Breast epithelium (tissue), 4 donors: ENCODE measurements at places on chromosomes 7 and 10.

GRCh38 chr7:28570970-28571288, 158.6 kb downstream of the CREB5 start:
- no peak for DNase-seq

DNA sequence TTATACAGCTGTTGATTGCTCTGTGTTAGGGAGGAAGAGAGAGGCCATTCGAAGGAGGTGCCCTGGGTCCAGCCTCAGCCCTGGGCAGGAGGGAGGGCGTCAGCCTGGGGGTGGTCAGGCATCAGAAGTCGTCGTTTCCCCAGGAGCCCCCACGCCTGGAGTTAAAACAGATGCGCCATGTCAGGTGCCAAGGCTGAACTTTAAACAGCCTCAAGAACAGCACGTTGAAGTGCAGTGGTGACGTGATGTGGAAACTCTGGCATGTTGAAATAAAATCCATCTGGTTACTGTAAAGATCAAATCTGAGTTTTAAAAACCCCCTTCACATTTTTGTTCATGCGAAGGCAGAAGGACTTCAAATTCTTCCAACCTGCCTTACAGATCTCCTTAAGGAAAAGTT, 128.4 kb upstream of the PPP2R2D start:
- DNase-seq: no peak

DNA sequence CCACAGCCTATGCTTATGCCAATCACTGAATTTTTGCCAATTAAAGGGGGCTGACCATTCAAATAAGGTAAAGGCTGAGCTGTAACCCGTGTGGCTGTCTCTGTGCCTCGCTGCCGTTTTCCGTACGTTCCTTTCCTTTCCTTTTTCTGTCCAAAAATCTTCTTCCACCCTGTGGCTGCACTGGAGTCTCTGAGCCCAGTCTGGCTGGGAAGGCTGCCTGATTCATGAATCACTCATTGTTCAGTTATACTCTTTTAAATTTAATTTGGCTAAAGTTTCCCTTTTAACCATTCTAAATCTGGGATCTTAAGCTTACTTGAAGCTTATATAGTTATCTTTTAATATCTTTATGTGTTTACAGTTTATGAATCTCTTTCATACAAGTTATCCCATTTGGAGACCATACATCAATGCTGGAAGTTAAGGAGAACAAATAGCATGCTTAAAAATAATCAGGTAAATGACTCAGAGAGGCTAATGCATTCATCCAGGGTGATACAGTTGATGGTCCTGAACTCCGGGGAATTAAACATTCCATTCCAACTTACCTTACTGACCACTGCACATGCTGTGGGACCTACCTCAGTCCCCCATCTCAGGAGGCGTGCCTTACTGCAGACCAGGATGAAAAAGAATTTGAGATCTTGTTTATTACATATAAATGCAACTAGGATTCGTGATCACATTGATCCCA, 385.3 kb upstream of the ADARB2 start:
- no peak for DNase-seq

DNA sequence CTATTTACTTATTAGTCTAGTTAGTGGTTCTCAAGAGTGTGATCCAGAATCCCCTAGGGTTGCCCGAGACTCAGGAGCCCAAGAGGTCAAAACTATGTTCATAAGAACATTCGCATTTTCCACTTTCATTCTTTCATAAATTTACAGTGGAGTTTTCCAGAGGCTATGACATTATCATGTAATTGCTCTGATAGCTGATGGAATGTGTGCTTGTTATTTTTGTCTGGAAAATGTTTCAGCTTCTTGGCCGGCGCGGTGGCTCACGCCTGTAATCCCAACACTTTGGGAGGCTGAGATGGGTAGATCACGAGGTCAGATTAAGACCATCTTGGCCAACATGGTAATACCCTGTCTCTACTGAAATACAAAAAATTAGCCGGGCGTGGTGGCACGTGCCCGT, 10.1 kb downstream of the PURB start:
- DNase-seq: no peak

DNA sequence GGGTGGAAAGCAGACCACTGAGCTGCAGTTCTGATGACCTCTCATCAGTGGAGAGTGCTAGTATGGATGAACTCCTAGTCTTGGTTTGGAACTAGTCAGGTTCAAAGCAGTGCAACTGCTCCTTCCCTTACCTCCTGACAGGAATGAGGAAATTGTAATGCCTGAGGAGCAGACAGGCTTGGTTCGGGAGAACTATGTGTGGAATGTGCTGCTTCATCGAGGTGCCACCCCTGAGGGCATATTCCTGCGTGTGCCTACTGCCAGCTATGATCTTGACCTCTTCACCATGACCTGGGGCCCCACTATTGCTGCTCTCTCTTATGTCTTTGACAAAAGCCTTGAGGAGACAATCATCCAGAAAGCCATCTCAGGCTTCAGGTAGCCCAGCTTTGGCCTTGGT, 27.4 kb upstream of the NFKB2 start:
- no peak for DNase-seq

DNA sequence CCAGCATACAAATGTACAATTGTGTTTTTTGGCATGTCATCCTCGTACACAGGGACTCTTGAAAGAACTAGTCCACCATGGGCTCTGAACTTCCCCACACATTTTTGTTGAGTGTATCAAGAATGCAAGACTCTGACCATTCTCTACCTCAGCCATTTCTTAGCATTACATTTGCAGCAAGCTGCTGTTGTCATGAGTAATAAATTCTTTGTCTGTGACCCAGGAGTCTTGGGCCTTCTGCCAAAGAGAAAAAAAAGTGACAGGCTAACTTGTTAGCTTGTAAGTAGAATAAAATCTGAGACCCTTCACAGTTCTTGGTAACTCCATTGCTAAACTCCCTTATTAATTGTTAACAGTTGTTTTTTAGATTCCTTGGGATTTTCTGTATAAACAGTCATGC, 542.3 kb upstream of the MBL2 start:
- DNase-seq: no peak

- no peak for DNase-seq
These were observed 972.5 kb downstream of the LRMDA start for GRCh38 chr10:76403912-76404311.

- no peak for DNase-seq
These were observed 224.6 kb upstream of the PPP2R2D start for GRCh38 chr10:131676046-131676799.

DNA sequence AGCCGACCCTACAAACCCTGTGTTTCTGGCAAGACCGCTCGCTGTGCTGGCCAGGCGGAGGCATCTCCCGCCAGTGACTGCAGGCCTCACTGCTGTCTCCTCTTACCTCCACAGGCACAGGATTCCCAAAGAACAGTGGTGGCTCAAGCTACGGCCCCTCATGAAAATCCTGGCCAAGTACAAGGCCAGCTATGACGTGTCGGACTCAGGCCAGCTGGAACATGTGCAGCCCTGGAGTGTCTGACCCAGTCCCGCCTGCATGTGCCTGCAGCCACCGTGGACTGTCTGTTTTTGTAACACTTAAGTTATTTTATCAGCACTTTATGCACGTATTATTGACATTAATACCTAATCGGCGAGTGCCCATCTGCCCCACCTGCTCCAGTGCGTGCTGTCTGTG, 36.2 kb downstream of the PITRM1 start:
- DNase-seq: no peak

DNA sequence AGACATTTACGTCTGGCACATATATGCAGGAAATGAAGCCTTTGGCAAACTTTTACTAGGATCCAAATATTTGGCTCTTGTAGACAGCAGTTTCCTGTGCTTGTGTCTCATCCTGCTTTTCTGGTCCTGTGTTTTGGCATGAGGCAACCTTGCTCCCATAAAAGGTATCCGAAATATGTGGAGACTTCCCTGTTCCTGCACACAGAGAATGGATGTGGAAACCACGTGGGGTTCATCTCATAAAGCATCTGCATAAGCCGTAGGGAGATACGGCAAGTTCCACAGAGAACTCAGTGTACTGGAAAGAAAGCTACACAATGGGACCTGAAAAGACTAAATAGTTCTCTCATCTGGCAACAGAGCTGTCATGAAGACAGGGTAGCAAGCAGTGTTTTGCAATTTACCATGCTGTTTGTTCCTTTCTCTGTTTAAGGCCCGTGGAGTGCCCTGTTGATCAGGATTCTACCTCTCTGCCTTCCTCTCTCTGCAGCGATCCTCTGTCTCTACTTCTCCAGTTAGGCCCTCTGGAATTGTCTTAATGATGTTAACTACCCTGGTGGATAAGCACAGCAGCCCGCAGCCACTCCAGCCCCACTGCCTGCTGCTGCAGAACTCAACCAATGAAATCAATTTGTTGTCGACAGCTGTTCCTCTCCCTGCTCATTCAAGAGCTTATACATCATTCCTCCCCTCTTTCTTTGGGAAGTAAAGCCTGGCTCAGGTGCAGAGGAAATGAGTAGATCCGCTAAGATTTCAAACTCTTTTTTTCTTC, 293.6 kb downstream of the CSTF2T start:
- DNase-seq: no peak

DNA sequence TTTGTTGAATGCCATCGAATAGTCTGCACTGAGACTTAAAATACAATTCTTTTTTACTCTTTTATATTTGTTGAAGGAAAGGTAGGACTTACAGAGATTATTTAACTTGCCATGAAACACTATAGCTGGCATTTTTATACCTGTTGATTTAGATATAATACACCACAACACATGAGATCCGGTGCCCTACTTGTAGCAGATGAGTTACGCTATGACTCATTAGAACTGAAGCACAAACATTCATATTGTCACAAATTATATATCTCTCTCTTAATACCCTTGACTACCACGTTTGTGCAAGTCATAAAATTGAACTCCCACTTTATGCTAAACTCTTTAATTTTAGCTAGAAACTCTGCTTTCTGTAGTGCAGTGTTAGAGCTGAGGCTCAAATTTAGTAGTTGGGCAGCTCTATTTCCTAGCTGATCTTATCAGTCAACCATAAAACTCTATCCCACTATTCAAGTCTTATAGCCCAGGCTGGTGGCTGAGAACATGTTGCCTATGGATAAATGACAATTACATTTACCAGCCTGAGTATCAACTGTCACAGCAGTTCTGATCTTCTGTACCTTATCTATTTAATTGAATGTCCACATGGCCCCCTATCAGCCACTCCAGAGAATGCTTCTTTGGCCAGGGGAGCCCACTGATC, 137.4 kb upstream of the SEMA3D start:
- no peak for DNase-seq

- DNase-seq: no peak
These were observed 1187.8 kb downstream of the CNTNAP2 start for GRCh38 chr7:147304376-147304775.
